SJSA1 (cell line): ENCODE measurements at places on chromosomes 3 and 15. TPM values are rescaled to one million over a fixed set of nuclear protein-coding genes. Genes with fewer than 3 reads are reported as not detected.

IGF2BP2 gene
- 37.9 and 96.5 TPM in 2 replicates for total RNA-seq

SEMA5B gene
- not detected in 2 replicates for total RNA-seq

- H3K4me3 ChIP-seq, result no peak overlapping the region
- no peak overlapping the region for H3K27ac ChIP-seq
- no peak for DNase-seq
- H3K36me3 ChIP-seq, result no peaks in the 10 kb centered on the region; the same call in 1 of the 2 replicates
- H3K27me3 ChIP-seq, result no peaks in the 10 kb centered on the region
Observed at GRCh38 chr3:33704891-33705290, 13.2 kb downstream of the CLASP2 start.

GRCh38 chr3:126100269-126100633 is 16.3 kb upstream of the SLC41A3 start:
- no peak overlapping the region for H3K27ac ChIP-seq
- DNase-seq, result no peak
- no peak overlapping the region for H3K4me3 ChIP-seq
- H3K27me3 ChIP-seq, result no peaks in the 10 kb centered on the region
- no peaks in the 10 kb centered on the region for H3K36me3 ChIP-seq

- no peaks in the 10 kb centered on the region for H3K36me3 ChIP-seq
- H3K4me1 ChIP-seq, result peaks cover 9% of the 10 kb centered on the region
- DNase-seq, result no peak
- no peaks in the 10 kb centered on the region for H3K27me3 ChIP-seq
- H3K27ac ChIP-seq, result no peak overlapping the region
- H3K4me3 ChIP-seq, result no peak overlapping the region
Observed at GRCh38 chr3:46091741-46092701, 64.7 kb upstream of the XCR1 start.

GRCh38 chr15:89112341-89112971 is 24.2 kb downstream of the ABHD2 start:
- 0 out of 2 replicates have a peak, but pooled peaks cover 7% of the 10 kb centered on the region for H3K4me1 ChIP-seq
- peaks cover 28% of the 10 kb centered on the region for H3K36me3 ChIP-seq
- no peak overlapping the region for H3K27ac ChIP-seq
- DNase-seq, result no peak

GRCh38 chr15:72155003-72155621 is 36.9 kb downstream of the SENP8 start:
- H3K27me3 ChIP-seq, result no peaks in the 10 kb centered on the region
- no peak overlapping the region for H3K27ac ChIP-seq
- peaks cover 9% of the 10 kb centered on the region for H3K4me1 ChIP-seq
- DNase-seq, result peak; percentile 50
- no peaks in the 10 kb centered on the region for H3K36me3 ChIP-seq
